ENCODE measurements at places on chromosomes 11 and 22.

GRCh38 chr11:45270946-45271716 is 15.0 kb downstream of the SYT13 start:
- DNase-seq: no peak

DNA sequence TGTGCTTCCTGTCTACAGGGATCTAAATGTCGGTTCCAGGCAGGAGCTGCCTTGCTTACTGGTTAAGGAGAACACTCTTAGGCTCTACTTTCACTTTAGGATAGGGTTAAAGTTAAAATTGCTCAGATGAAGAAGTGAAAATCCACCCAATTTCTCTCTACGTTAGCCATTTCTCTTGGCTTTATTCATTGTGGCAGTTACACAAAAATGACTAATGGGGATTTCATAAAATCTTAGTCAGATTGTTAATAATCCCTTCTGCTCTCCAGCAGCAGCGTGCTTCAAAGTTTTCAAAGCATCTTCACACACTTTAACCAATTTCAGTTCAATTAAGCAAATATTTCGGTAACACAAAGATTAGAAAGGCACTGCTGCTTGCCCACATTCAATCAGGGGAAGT is 58.4 kb upstream of the RCN1 start:
- no peak for DNase-seq

GRCh38 chr11:108588287-108588686 is 5.3 kb downstream of the EXPH5 start:
- no peak for DNase-seq

DNA sequence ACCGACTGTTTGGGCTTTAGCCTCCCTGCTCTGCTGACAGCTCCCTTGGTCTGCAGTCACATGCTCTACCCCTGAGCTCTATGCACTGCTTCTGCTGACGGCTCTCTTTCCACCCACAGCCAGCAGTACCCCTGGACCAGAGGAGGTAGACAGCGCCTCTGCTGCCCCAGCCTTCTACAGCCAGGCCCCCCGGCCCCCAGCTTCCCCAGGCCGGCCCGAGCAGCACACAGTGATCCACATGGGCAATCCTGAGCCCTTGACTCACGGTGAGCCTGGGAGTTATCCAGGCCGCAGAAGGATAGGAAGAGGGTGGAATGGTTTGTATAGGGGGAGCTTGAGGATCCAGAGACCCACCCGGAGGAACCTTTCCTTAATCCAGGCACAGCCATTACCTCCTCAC is 2.8 kb downstream of the ZFPL1 start:
- no peak for DNase-seq

DNA sequence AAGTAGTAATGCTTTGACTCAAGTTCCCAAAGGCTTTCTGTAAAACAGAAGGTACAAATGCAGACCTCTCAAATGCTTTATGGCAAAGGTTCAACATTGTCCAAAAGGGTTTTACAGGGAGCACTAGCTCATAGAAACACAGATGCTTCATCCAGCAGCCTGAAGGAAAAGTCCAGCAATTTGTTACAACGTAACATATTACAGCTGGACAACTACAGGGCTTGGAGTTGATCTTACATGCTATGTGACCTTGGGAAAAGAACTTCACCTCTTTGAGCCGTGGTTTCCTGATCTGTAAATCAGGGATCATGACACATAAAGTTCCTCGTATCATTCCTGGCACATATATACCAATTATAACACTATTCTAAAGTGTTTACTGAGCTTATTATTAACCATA is 84.9 kb downstream of the DDIAS start:
- no peak for DNase-seq
